Psoas muscle (tissue), 8 donors: ENCODE measurements at places on chromosomes 5 and 9. TPM values are rescaled to one million over a fixed set of nuclear protein-coding genes. Genes with fewer than 3 reads are reported as not detected.
A peak's percentile ranks its signal among the peaks of the same experiment; 100 is the strongest.

Gene SLC6A7
- total RNA-seq: not detected

DNA sequence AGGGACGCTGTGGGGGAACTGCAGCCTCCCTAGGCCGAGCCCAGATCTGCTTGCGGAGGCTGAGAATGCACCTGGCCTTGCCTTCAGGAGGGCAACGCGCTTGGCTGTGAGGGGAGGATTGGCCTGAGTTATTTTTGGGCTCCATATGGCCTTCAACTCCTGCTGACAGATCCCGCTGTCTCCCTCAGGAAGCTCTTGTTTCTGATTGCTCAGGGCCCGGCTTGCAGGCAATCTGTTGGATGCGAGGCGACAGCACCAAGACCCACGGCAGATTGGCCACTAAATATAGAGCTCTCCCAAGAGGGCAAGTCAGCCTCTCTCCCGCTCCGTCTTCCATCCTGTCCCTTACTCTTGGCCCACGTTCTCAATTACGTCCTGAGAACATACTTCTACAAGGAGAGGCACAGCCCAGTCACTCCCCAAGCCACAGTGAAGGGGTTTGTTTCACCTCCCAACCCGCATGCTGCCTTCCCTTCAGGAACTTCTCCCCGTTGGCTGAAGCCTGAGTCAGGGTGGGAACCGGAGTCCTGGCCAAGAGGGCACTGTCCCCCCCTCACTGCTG, 53.6 kb downstream of the RASGEF1C start:
- no peaks in the 10 kb centered on the region for H3K4me1 ChIP-seq
- no peak overlapping the region for H3K4me3 ChIP-seq
- no peaks in the 10 kb centered on the region for H3K36me3 ChIP-seq
- H3K27me3 ChIP-seq: peaks cover 4% of the 10 kb centered on the region
- no peak overlapping the region for H3K27ac ChIP-seq

- H3K27ac ChIP-seq: no peak overlapping the region
- H3K4me3 ChIP-seq: no peak overlapping the region
- DNase-seq: no peak
Observed at GRCh38 chr9:9284201-9284600, 1328.6 kb downstream of the PTPRD start.

DNA sequence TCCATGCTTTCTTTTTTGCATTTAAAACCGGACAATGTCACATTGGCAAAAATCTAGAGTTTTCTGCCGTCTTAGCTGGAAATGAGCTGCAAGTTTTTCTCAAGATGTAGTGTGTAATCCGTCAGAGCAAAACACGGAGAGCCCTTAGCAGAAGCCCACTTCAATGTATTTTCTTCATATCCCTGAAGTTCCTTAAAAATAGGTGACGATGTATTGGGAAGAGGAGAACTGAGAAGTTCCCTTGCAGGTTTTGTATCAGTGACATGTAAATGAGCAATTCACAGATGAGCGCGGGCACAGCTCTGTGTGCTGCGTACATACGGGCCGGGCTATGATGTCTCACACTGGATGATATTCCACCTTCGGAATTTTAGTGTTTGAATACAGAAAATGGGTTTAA, 14.8 kb upstream of the CLPTM1L start:
- no peak overlapping the region for H3K27ac ChIP-seq
- no peak overlapping the region for H3K4me3 ChIP-seq
- no peaks in the 10 kb centered on the region for H3K27me3 ChIP-seq
- H3K4me1 ChIP-seq: no peaks in the 10 kb centered on the region
- DNase-seq: no peak

DNA sequence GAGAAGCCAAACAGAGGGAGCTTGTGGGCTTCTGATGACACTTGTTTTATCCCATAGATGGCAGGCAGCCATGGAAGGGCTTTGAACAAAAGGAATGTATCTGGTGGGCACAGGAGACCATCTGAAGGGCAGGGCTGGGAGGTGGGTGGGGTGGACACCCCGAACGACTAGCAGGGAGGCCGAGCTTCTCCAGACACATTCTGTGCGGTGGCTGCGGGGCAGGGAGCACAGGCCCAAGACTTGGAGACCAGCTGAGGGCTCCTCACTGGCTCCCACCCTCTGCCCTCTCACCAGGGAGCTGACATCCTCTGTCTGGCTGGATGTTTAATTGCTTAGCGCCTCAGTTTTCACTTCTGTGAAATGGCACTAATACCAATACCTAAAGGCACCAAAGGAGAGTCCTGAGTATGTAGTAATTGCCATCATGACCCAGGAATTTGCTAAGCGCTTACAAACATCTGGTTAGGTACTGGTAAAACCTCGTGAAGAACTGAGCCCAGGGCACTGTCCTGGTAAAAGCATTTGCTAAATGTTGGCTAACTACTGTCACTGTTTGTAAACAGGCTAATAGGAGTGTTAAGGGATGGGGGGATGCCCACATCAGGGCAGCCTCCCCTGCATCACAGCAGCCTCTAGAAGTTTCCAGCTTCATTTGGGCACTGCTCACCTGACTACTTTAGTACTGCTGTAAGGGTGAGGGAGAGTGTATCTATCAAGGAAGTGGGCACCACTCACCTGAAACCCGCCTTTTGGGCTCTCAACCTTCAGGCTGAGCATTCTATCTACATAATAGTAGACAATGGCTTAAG, 2.1 kb upstream of the PHF2 start:
- H3K27me3 ChIP-seq: no peaks in the 10 kb centered on the region
- no peaks in the 10 kb centered on the region for H3K36me3 ChIP-seq
- peak overlapping the region; percentile 88 for H3K4me3 ChIP-seq

DNA sequence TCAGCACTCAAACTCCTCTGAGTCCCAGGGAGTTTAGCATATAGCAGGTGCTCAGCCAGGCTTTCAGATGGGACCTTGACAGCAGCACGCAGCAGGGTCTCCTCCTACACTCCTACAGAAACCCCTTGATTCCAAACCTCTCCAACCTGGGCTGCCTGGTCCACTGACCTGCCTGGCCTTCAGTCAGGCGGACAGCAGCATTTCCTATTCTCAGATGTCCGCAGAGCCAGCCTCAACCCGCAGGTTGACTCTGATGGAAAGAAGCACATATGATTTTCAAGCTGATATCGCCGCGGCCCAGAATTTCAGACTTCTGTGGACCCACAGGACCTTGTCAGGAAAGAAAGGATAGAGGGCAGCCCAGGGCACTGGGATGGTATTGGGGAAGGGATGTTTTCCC, 5.3 kb upstream of the SLC25A48 start:
- peaks cover 3% of the 10 kb centered on the region for H3K27me3 ChIP-seq
- no peak overlapping the region for H3K27ac ChIP-seq
- H3K36me3 ChIP-seq: no peaks in the 10 kb centered on the region
- H3K4me1 ChIP-seq: no peaks in the 10 kb centered on the region
- no peak overlapping the region for H3K4me3 ChIP-seq
- DNase-seq: no peak

GRCh38 chr5:51475628-51476027, 92.4 kb downstream of the ISL1 start:
- H3K4me3 ChIP-seq: no peak overlapping the region
- no peak for DNase-seq
- H3K27ac ChIP-seq: no peak overlapping the region
- H3K36me3 ChIP-seq: no peaks in the 10 kb centered on the region

DNA sequence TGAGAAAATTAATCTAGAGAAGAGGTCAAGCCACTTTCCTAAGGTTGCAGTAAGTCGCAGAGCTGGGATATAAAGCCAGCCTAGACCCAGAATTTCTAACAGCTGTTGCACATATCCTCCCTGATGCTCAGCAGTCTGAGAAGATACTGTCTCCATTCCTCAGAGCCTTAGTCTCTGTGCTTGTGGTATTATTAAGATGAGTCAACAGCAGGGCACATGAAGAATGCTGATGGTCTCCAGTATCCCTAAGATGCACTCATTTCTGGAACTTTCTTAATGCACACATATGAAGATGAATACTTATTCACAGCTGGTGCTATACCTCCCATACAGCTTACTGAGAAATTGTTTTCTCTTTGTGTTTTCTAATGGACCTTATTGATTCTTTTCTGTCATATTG, 32.5 kb downstream of the SGCD start:
- no peaks in the 10 kb centered on the region for H3K27me3 ChIP-seq
- no peaks in the 10 kb centered on the region for H3K36me3 ChIP-seq
- H3K4me1 ChIP-seq: peaks cover 19% of the 10 kb centered on the region
- no peak overlapping the region for H3K4me3 ChIP-seq
- no peak for DNase-seq

DNA sequence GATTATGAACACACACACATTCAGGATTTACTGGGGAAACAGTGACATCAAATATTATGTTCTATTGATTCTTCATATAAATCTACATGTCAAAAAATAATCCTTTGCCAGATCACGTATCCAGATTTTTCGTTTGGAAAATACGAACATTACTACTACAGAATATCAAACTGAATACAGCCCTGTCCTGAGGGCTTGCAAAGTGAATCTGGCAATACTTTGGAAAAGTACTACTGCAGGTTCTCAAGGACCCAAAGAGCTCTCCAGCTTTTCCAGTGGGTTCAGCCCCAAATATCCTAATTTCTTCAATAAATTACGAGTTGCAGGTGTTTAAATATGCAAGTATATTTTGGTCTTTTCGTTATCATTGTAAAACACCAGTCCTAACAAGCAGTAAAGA, 411 bp upstream of the NDUFS4 start:
- no peaks in the 10 kb centered on the region for H3K27me3 ChIP-seq
- H3K36me3 ChIP-seq: no peaks in the 10 kb centered on the region
- DNase-seq: no peak
- H3K27ac ChIP-seq: peak overlapping the region; percentile 81
- peaks cover 30% of the 10 kb centered on the region for H3K4me1 ChIP-seq

- no peaks in the 10 kb centered on the region for H3K4me1 ChIP-seq
- no peak overlapping the region for H3K27ac ChIP-seq
- H3K27me3 ChIP-seq: no peaks in the 10 kb centered on the region
Observed at GRCh38 chr5:82298668-82299067, 20.5 kb upstream of the RPS23 start.

GRCh38 chr5:57176350-57176857, 2.5 kb downstream of the GPBP1 start:
- peaks cover 40% of the 10 kb centered on the region for H3K4me1 ChIP-seq
- H3K4me3 ChIP-seq: peak overlapping the region; percentile 98
- H3K27me3 ChIP-seq: no peaks in the 10 kb centered on the region

GRCh38 chr5:133072021-133072420, 20.2 kb downstream of the HSPA4 start:
- no peak overlapping the region for H3K4me3 ChIP-seq
- no peak for DNase-seq
- H3K27me3 ChIP-seq: no peaks in the 10 kb centered on the region
- no peak overlapping the region for H3K27ac ChIP-seq

- H3K27ac ChIP-seq: no peak overlapping the region
- H3K27me3 ChIP-seq: no peaks in the 10 kb centered on the region
- no peak for DNase-seq
- no peak overlapping the region for H3K4me3 ChIP-seq
- H3K36me3 ChIP-seq: no peaks in the 10 kb centered on the region
Observed at GRCh38 chr5:91434348-91434747, 51.2 kb upstream of the ARRDC3 start.

DNA sequence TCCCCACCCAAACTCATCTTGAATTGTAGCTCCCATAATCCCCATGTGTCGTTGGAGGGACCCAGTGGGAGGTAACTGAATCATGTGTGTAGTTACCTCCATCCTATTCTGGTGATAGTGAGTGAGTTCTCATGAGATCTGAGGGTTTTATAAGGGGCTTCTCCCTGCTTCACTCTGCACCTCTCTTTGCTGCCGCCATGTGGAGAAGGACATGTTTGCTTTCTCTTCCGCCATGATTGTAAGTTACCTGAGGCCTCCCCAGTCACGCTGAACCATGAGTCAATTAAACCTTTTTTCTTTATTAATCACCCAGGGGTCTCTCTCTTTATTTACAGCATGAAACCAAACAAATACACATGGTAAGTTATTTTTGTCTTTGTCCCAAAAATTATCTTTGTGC, 726.1 kb downstream of the CDH18 start:
- H3K27me3 ChIP-seq: no peaks in the 10 kb centered on the region
- no peaks in the 10 kb centered on the region for H3K4me1 ChIP-seq
- H3K27ac ChIP-seq: no peak overlapping the region
- no peaks in the 10 kb centered on the region for H3K36me3 ChIP-seq

Gene GNA14
- 1.1 TPM for total RNA-seq

- H3K27me3 ChIP-seq: no peaks in the 10 kb centered on the region
- H3K27ac ChIP-seq: no peak overlapping the region
- H3K36me3 ChIP-seq: no peaks in the 10 kb centered on the region
- H3K4me3 ChIP-seq: no peak overlapping the region
Observed at GRCh38 chr5:111942661-111943401, 185.8 kb upstream of the NREP start.

GRCh38 chr9:104948277-104948676, 20.3 kb upstream of the ABCA1 start:
- no peak overlapping the region for H3K27ac ChIP-seq
- no peaks in the 10 kb centered on the region for H3K4me1 ChIP-seq
- H3K4me3 ChIP-seq: no peak overlapping the region
- no peaks in the 10 kb centered on the region for H3K36me3 ChIP-seq
- DNase-seq: no peak

Gene IL5
- total RNA-seq: not detected

Gene ELAVL2
- not detected for total RNA-seq

Gene C8G
- total RNA-seq: 1.7 TPM

Gene CDKN2B
- 9.3 TPM for total RNA-seq

- peak overlapping the region; percentile 69 for H3K27ac ChIP-seq
- H3K36me3 ChIP-seq: no peaks in the 10 kb centered on the region
- DNase-seq: peak; percentile 18
- H3K27me3 ChIP-seq: no peaks in the 10 kb centered on the region
Observed at GRCh38 chr9:109560470-109561132, 62.5 kb upstream of the PTPN3 start.

GRCh38 chr5:2200261-2200950, 317.7 kb upstream of the IRX4 start:
- peaks cover 6% of the 10 kb centered on the region for H3K27me3 ChIP-seq
- H3K36me3 ChIP-seq: no peaks in the 10 kb centered on the region
- H3K27ac ChIP-seq: no peak overlapping the region

Gene ADAM19
- total RNA-seq: 4.5 TPM

DNA sequence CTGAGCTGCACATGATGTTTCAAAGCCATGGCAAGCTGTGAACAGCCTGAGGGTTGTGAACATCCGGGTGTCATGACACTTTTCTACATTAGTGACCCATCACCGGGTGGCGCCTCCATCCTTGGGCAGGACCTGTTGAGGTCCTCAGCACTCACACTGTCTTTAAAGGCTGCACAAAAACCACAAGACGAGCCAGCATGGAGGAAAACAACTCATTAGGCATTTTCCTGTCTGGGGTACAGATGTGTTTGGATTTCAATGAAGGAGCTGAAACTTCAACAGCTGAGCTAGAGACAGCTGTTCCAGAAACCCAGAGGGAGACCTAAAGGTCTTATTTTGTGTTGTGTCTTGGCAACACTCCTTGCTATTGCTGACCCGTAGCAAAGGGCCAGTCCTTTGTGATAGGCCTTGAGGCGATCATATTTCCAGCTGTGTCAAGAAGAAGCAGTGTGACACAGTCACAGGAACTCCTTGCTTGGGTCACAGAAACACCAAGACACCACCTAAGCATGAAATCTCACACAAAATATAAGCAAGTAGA, 151.8 kb upstream of the VLDLR start:
- H3K27ac ChIP-seq: no peak overlapping the region
- no peak overlapping the region for H3K4me3 ChIP-seq
- no peaks in the 10 kb centered on the region for H3K36me3 ChIP-seq
- no peaks in the 10 kb centered on the region for H3K27me3 ChIP-seq
- DNase-seq: no peak

Gene COL23A1
- total RNA-seq: 0.66 TPM

Gene BNIP1
- 9.3 TPM for total RNA-seq
